Femur (tissue), 1 donor: ENCODE measurements at places on chromosomes 13 and 19.

DNA sequence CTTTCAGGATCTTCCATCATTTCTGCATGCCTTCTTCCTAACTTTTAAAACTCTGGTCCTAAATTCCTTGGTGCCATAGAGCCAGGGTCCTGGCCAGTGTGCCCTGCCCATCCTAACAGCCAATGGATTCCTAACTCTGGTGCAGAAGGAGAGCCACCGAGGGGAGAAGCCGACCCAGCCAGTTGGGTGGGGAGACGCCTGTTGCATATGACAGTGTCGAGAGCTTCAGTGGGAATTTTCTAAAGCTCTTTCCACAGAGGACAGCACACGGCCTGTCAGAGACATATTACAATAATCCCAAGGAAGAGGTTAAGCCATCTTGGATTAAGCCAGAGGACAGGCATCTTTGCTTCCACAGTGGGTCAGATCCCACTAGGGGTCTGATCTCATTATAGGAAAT lies 180.4 kb downstream of the ZNF536 start:
- DNase-seq = no peak

GRCh38 chr13:99353246-99353600 lies 46.0 kb upstream of the GPR183 start:
- no peak for DNase-seq

GRCh38 chr19:35307931-35308330 lies 16.0 kb downstream of the MAG start:
- DNase-seq = peak; percentile 52

GRCh38 chr13:111115965-111116521 lies 933 bp downstream of the ARHGEF7 start:
- DNase-seq = peak; percentile 86

DNA sequence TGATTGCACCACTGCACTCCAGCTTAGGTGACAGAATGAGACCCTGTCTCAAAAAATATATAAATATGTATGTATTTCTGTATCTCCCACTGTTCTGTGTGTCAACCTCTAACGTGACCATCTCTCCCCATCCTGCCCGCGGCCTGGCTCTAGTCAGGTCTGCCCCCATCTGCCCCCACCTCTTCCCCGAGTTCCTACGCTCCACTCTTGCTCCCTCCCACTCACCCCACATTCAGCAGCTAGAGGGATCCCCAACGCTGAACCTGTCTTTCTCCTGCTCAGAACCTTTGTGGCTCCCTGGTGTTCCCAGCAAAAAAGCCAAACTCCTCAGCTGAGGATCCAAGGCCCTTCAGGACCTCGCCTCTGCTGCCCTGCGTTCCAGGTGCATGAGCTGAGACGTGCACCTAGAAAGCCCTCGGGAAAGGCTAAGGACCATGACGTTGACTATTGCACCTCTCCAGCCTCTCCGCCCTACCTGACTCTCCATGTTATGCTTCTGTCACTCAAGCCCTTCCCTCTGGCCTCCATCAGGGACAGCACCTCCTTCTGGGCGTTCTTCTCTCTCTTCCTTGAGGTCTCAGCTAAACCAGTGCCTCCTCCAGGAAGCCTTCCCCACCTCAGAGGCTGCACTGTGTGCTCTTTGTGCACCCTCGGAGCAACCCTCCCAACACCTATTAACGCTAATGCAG lies 18.1 kb downstream of the AKT2 start:
- DNase-seq = no peak

DNA sequence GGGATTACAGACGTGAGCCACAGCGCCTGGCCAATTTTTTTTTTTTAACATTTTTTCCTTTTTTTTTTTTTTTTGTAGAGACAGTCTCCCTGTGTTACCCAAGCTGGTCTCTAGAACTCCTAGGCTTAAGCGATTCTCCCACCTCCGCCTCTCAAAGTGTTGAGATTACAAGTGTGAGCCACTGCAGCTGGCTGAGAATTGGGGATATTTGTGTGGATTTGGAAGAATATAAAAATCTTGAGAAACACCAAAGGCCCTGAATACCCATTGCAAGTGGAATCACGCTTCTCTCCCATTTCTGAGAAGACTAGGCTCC lies 79.9 kb upstream of the ABCC4 start:
- DNase-seq = no peak

GRCh38 chr13:21399741-21400140 lies 59.4 kb downstream of the ZDHHC20 start:
- DNase-seq = no peak

DNA sequence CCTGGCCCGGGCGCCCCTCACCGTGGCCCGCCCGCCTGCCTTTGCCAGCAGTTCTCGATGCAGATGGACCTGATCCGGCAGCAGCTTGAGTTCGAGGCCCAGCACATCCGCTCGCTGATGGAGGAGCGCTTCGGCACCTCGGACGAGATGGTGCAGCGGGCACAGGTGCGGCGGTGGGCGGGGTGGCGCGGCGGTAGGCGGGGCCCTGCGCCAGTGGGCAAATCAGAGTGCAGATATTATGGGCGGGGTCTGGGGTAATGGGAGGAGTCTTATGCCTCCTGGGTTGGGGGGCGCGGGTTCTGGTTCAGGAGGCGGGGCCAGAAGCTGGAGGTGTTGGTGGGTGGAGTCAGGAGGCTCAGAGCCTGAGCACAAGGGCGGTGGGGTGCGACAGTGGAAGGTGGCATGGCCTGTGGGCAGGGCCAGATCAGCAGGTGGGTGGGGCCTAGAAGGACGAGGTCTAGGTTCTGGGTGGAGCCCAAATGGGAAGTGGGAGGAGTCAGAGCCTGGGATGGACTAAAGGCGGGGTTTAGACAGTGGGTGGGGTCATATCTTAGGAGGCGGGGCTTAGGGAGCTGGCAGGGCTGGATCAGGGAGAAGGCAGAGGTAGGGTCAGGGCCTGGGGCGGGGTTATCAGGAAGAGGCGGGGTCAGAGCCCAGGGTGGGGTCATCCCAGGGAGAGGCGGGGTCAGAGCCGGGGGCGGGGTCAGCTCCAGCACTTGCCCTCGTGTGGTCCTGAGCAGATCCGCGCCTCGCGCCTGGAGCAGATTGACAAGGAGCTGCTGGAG lies 5.6 kb downstream of the APC2 start:
- no peak for DNase-seq

DNA sequence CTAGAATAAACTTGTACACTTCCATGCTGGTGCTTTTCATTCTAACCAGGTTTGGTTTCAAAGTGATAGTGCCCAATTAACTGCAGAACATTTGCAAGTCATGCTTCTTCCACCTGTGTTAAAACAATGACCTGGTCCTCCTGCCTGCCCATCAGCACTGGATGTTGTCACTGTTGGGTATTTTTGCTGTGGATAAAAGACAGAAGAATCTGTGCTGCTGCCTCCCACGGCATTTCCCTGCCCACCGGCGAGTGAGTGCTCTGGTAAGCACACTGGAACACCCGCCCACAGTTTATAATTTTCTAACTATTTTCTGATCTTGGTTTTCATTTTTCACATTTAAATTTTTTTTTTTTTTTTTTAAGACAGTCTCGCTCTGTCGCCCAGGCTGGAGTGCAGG lies 2.3 kb upstream of the AKAP8 start:
- no peak for DNase-seq

- no peak for DNase-seq
Measured at GRCh38 chr13:36920616-36921185, 663 bp upstream of the SMAD9 start.

DNA sequence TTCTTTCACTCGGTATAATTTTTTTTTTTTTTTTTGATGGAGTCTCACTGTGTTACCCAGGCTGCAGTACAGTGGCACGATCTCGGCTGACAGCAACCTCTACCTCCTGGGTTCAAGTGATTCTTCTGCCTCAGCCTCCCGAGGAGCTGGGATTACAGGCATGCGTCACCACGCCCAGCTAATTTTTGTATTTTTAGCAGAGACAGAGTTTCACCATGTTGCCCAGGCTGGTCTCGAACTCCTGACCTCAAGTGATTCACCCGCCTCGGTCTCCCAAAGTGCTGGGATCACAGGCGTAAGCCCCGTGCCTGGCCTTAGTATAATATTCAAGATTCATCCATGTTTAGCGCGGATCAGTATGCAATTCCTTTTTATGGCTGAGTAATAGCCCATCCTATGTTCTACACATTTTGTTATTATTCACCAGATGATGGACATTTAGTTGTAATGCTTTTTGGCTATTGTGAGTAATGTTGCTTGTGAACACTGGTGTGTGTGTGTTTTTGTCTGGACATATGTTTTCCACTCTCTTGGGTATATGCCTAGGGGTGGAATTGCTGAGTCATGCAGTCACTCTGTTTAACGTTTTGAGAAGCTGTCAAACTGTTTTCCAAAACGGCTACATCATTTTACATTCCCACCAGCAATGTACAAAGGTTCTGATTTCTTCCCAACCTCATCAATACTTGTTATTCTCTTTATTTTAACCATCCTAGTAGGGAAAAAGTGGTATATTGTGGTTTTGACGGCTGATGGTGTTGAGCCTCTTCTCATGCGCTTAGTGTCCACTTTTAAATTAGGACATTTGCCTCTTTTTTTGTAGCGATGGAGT lies 22.9 kb downstream of the PLEKHF1 start:
- no peak for DNase-seq
